Natural killer cell treated with Interleukin-12 subunit alpha and Interleukin-12 subunit beta and Interleukin-15 and Interleukin-18, amount 100 ng/mL, for 72 hours (primary cell): ENCODE measurements at places on chromosomes 2 and 18. TPM values are rescaled to one million over a fixed set of nuclear protein-coding genes. Genes with fewer than 3 reads are reported as not detected.

Gene KCNF1
- total RNA-seq, result not detected

Gene TUBA4B
- total RNA-seq, result not detected

Gene TOGARAM2
- 7.7 TPM for total RNA-seq

Gene MYO3B
- 0.31 TPM for total RNA-seq

Gene PER2
- 18.4 TPM for total RNA-seq

Gene SERPINB5
- not detected for total RNA-seq

Gene SERPINB10
- not detected for total RNA-seq

Gene MYO5B
- total RNA-seq, result not detected

Gene CHN1
- 1.8 TPM for total RNA-seq

Gene PLEK
- 209 TPM for total RNA-seq

Gene DUSP28
- total RNA-seq, result 6.3 TPM

Gene C2orf81
- 1.7 TPM for total RNA-seq

- H3K4me3 ChIP-seq, result peak overlapping the region; percentile 75
- no peaks in the 10 kb centered on the region for H3K36me3 ChIP-seq
- peaks cover 56% of the 10 kb centered on the region for H3K4me1 ChIP-seq
- H3K27me3 ChIP-seq, result no peaks in the 10 kb centered on the region
- peak; percentile 76 for DNase-seq
- peak overlapping the region; percentile 75 for H3K27ac ChIP-seq
These were observed 4.9 kb upstream of the STK17B start for GRCh38 chr2:196176142-196176738.

DNA sequence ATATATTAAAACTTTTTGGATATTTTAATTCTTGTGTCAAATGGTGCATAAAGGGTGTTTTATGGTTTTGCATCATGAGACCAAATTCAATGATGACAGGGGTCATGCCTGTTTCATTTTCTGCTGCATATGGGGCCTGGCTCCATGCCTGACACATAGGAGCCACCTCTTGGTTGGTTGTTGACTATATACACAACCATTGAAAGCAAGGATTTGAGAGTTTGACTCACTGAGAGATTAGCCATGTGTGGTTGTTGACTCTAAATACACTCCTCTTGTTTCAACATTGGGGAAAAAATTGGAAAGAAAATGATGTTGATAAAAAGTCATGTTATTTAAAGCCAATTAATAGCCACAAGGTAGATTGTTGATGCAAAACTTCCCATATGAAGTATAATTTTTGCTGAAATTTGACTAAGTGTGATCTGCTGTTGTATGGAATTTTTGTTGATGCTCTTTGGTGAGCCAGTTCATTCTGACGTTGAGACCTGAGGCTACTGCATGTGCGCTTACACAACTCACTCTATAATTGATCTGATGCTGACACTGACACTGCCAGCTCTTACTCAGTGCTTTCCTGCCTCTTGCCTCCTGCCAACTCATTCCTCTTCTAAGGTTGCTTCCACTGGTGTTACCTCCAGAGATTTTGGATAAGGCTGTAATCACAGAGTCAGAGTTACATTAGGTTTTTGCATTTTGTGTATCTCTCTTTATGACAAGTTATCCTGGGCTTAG, 446.2 kb upstream of the SLC14A2 start:
- H3K4me1 ChIP-seq, result peaks cover 12% of the 10 kb centered on the region
- DNase-seq, result no peak
- H3K36me3 ChIP-seq, result no peaks in the 10 kb centered on the region
- no peak overlapping the region for H3K4me3 ChIP-seq
- H3K27me3 ChIP-seq, result no peaks in the 10 kb centered on the region
- peak overlapping the region; percentile 5 for H3K27ac ChIP-seq

DNA sequence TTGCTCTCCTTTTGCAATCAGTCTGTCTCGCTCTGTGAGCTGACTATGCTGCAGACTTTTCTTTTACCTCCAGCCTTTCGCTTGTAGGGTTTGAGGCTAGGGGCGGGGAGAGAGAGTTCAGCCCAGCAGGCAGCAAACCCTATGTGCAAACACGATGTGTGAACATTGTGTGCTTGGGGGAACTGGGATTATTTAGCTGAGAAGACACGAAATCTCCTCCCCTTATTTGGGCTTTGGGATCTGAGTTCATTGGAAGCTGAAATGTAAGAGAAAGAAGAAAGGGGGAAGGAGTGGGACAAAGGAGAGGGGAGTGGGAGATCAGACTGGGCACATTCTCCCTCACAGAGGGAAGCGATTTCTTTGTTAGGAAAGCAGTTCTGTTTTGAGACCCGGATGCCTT, 189.6 kb upstream of the TNP1 start:
- DNase-seq, result no peak
- H3K27me3 ChIP-seq, result peaks cover 41% of the 10 kb centered on the region
- no peaks in the 10 kb centered on the region for H3K36me3 ChIP-seq
- H3K4me1 ChIP-seq, result no peaks in the 10 kb centered on the region
- H3K27ac ChIP-seq, result no peak overlapping the region

- no peak overlapping the region for H3K4me3 ChIP-seq
- no peaks in the 10 kb centered on the region for H3K36me3 ChIP-seq
- no peaks in the 10 kb centered on the region for H3K27me3 ChIP-seq
- H3K27ac ChIP-seq, result no peak overlapping the region
- H3K4me1 ChIP-seq, result no peaks in the 10 kb centered on the region
These were observed 15.3 kb upstream of the PARD3B start for GRCh38 chr2:204529795-204530463.

DNA sequence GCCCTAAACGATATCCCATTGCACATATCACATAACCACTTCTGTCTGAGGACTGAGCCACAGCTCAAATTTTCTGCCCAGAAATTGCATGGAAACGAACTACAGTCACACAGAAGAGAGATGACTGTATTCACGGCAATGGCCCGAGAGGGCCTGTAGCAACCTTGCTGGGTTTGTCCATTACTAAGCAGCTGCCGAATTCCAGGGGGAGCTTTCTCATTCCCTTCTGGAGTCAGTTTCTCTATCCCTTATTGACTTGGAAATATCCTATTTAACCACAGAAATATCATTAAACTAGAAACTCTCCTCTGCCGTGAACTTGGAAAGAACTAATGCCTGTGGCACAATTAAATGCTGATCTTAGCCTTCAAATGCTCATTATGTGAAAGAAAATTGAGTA, 183.9 kb downstream of the DNER start:
- H3K27ac ChIP-seq, result no peak overlapping the region
- H3K4me3 ChIP-seq, result no peak overlapping the region
- H3K36me3 ChIP-seq, result peaks cover 6% of the 10 kb centered on the region

GRCh38 chr18:75546964-75547363, 119.5 kb upstream of the SMIM21 start:
- no peaks in the 10 kb centered on the region for H3K36me3 ChIP-seq
- peaks cover 22% of the 10 kb centered on the region for H3K27me3 ChIP-seq
- H3K4me1 ChIP-seq, result no peaks in the 10 kb centered on the region
- H3K4me3 ChIP-seq, result no peak overlapping the region

- no peak overlapping the region for H3K27ac ChIP-seq
- H3K4me3 ChIP-seq, result no peak overlapping the region
- H3K4me1 ChIP-seq, result peaks cover 6% of the 10 kb centered on the region
- no peaks in the 10 kb centered on the region for H3K36me3 ChIP-seq
- H3K27me3 ChIP-seq, result no peaks in the 10 kb centered on the region
- DNase-seq, result no peak
These were observed 5.2 kb downstream of the PFN4 start for GRCh38 chr2:24117902-24118301.

DNA sequence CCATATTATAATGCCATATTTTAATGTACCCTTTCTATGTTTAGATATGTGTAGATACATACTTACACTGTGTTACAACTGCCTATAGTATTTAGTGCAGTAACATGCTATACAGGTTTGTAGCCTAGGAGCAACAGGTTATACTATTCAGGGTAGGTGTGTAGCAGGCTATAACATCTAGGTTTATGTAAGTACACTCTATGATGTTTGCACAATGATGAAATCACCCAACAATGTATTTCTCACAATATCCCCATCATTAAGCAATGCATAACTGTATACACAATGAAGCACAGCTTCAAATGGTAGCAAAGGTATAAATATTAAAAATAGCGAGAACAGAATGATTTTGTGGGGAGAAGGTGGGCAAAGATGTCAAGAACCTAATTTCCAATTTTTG, 117.8 kb downstream of the DYM start:
- H3K27me3 ChIP-seq, result no peaks in the 10 kb centered on the region
- no peaks in the 10 kb centered on the region for H3K36me3 ChIP-seq
- H3K27ac ChIP-seq, result no peak overlapping the region
- H3K4me1 ChIP-seq, result peaks cover 26% of the 10 kb centered on the region
- no peak overlapping the region for H3K4me3 ChIP-seq

- no peaks in the 10 kb centered on the region for H3K4me1 ChIP-seq
- H3K27ac ChIP-seq, result no peak overlapping the region
- no peak overlapping the region for H3K4me3 ChIP-seq
- no peaks in the 10 kb centered on the region for H3K27me3 ChIP-seq
These were observed 558.3 kb downstream of the KCNJ3 start for GRCh38 chr2:155256803-155257202.

- H3K4me3 ChIP-seq, result no peak overlapping the region
- no peak overlapping the region for H3K27ac ChIP-seq
- no peaks in the 10 kb centered on the region for H3K27me3 ChIP-seq
- H3K36me3 ChIP-seq, result peaks cover 4% of the 10 kb centered on the region
- H3K4me1 ChIP-seq, result no peaks in the 10 kb centered on the region
- no peak for DNase-seq
These were observed 1325.2 kb upstream of the DDX18 start for GRCh38 chr2:116489292-116489691.

- peak overlapping the region; percentile 5 for H3K4me3 ChIP-seq
- no peaks in the 10 kb centered on the region for H3K27me3 ChIP-seq
- peaks cover 30% of the 10 kb centered on the region for H3K4me1 ChIP-seq
- H3K36me3 ChIP-seq, result peaks cover 17% of the 10 kb centered on the region
- no peak for DNase-seq
- H3K27ac ChIP-seq, result no peak overlapping the region
These were observed 3.0 kb upstream of the RPL37A start for GRCh38 chr2:216495656-216496055.

- peaks cover 36% of the 10 kb centered on the region for H3K36me3 ChIP-seq
- H3K4me3 ChIP-seq, result peak overlapping the region; percentile 92
- peak overlapping the region; percentile 100 for H3K27ac ChIP-seq
- no peaks in the 10 kb centered on the region for H3K27me3 ChIP-seq
- peaks cover 60% of the 10 kb centered on the region for H3K4me1 ChIP-seq
These were observed 3.7 kb upstream of the PCBP1 start for GRCh38 chr2:70083344-70084156.

DNA sequence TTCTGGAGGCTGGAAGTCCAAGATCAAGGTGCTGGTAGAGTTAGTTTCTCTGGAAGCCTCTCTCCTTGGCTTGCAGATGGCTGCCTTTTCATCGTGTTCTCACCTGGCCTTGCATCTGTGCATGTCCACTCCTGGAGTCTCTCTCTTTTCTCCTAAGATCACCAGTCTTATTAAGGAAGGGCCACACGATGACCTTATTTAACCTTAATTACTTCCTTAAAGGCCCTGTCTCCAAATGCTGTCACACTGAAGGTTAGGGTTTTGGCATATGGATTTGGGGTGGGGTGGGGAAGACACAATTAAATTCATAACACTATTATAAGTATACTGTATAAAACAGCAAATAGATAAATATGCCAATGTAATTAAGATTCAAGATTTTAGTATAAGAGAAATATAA, 402.4 kb upstream of the HS6ST1 start:
- no peak overlapping the region for H3K4me3 ChIP-seq
- no peak overlapping the region for H3K27ac ChIP-seq
- no peaks in the 10 kb centered on the region for H3K36me3 ChIP-seq
- DNase-seq, result no peak

- DNase-seq, result no peak
- no peaks in the 10 kb centered on the region for H3K4me1 ChIP-seq
- H3K27me3 ChIP-seq, result peaks cover 7% of the 10 kb centered on the region
These were observed 158.8 kb downstream of the DDX1 start for GRCh38 chr2:15750433-15750814.

DNA sequence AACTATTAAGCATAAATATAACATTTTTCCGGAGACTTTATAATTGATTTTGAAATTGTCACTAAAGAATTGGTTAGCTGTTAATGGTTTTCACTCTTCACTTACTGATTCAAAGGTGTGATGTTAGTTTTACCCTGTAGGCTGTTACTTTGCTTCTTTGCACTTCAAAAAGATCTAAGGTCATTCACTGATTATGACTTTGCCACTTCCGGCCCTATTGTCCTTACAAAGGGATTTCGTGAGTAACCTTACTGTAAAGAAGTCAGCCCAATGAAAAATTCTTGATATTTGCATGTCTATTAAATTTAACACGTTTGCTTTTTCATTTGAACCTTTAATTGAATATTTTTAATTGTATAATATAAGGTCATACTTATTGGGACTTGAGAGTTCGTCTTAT, 61.4 kb downstream of the GREB1L start:
- no peaks in the 10 kb centered on the region for H3K4me1 ChIP-seq
- peaks cover 25% of the 10 kb centered on the region for H3K27me3 ChIP-seq
- H3K36me3 ChIP-seq, result no peaks in the 10 kb centered on the region
- H3K4me3 ChIP-seq, result no peak overlapping the region

DNA sequence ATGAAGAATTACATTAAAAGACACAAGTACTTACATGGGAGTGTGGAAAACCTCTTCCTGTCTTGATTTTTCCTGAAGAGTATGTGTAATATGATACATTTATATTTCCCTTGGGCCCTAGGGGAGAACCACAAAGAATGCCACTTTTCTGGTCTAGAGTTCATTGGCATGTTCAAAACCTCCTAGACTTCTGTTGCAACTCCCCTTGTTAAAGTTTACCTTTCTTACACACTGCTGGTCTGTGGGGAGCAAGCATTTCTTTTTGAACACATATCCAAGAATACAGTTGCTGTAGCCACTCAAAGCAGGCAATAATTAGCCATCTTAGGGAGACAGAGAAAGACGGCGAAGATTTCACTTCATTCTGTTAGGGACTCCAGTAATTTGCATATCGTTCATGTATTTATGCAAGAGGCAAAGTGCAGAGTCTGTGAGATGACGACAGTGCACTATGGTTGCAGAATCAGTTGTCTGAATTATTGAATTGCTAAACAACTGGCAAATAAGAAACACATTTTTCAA, 103.5 kb downstream of the NOL4 start:
- H3K4me1 ChIP-seq, result no peaks in the 10 kb centered on the region
- no peak overlapping the region for H3K4me3 ChIP-seq
- H3K27ac ChIP-seq, result no peak overlapping the region
- H3K27me3 ChIP-seq, result no peaks in the 10 kb centered on the region
